ENCODE measurements at places on chromosomes 6 and 20. TPM values are rescaled to one million over a fixed set of nuclear protein-coding genes. Genes with fewer than 3 reads are reported as not detected.

The SUMO4 gene
- 0.65 TPM for total RNA-seq

The FILIP1 gene
- total RNA-seq: 10.8 TPM

The ADGRF4 gene
- total RNA-seq: not detected

The PTCRA gene
- total RNA-seq: not detected

The CDH26 gene
- total RNA-seq: 0.31 TPM

The PCMT1 gene
- total RNA-seq: 102 TPM

The HRH3 gene
- not detected for total RNA-seq

The CST2 gene
- total RNA-seq: not detected

The OVOL2 gene
- total RNA-seq: not detected

The ZNF165 gene
- total RNA-seq: 0.16 TPM

The TINAG gene
- total RNA-seq: not detected

The NFS1 gene
- 13.9 TPM for total RNA-seq

The TMEM151B gene
- total RNA-seq: not detected

The RUNX2 gene
- not detected for total RNA-seq

The CCM2L gene
- total RNA-seq: 27.3 TPM

The MPIG6B gene
- total RNA-seq: not detected

The FLRT3 gene
- 0.50 TPM for total RNA-seq

Measured in bladder microvascular endothelial cell (primary cell).